ENCODE measurements at places on chromosomes 7 and 10. TPM values are rescaled to one million over a fixed set of nuclear protein-coding genes. Genes with fewer than 3 reads are reported as not detected.

Gene HACD1
- total RNA-seq: 85.3 TPM

Gene CALML5
- total RNA-seq: not detected

Gene CARD11
- not detected for total RNA-seq

Gene RASSF4
- total RNA-seq: 23.2 TPM

Gene TYW1B
- total RNA-seq: 5.6 TPM

Gene NUDT13
- 3.7 TPM for total RNA-seq

Gene STEAP2
- total RNA-seq: 32.1 TPM

Gene LIPJ
- total RNA-seq: 0.16 TPM

Gene ATOH7
- total RNA-seq: 0.71 TPM

Gene PTPN20
- total RNA-seq: 0.54 TPM

Gene FEZF1
- total RNA-seq: not detected

Gene SORCS1
- 17.1 TPM for total RNA-seq

Gene SPDYE2
- not detected for total RNA-seq

Gene VSTM2A
- 3.6 TPM for total RNA-seq

Gene IMMP2L
- total RNA-seq: 18.5 TPM

Gene HABP2
- not detected for total RNA-seq

Gene SNX8
- total RNA-seq: 14.0 TPM

Gene CH25H
- 2.1 TPM for total RNA-seq

Gene NRCAM
- total RNA-seq: 1.8 TPM

Gene PWWP2B
- total RNA-seq: 9.7 TPM

Gene ADGRA1
- 0.28 TPM for total RNA-seq

Gene GPR37
- total RNA-seq: 2.3 TPM

Gene ZNF239
- 5.5 TPM for total RNA-seq

Gene NKX1-2
- not detected for total RNA-seq

Gene ZNF467
- total RNA-seq: 7.1 TPM

Gene ENO4
- 13.0 TPM for total RNA-seq

Gene INSYN2A
- 1.1 TPM for total RNA-seq

Gene CDK1
- total RNA-seq: 2.7 TPM

Gene AKR1C1
- total RNA-seq: 36.7 TPM

Measured in sigmoid colon (tissue), 7 donors.